NCI-H524 (cell line): ENCODE measurements at places on chromosomes 16 and 17.
A peak's percentile ranks its signal among the peaks of the same experiment; 100 is the strongest.

DNA sequence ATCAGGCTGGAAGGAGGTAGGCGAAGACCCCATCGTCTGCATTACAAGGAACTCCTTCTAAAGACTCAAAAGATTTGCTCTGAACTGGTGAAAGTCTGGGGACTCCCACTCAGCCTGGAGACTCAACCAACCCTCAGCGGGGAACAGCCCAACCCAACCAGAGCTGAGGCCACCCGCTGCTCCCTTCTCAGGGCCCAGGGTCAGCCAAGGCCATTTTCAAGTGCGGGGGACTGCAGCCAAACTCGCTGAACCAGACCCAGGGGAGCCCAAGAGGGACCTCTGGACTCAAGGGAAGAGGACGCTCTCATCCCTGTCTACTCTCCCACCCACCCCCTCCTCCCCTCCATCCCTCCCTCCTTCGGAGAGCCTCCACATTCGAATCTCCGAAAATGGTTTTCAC lies 24.1 kb downstream of the XYLT1 start:
- DNase-seq: no peak

DNA sequence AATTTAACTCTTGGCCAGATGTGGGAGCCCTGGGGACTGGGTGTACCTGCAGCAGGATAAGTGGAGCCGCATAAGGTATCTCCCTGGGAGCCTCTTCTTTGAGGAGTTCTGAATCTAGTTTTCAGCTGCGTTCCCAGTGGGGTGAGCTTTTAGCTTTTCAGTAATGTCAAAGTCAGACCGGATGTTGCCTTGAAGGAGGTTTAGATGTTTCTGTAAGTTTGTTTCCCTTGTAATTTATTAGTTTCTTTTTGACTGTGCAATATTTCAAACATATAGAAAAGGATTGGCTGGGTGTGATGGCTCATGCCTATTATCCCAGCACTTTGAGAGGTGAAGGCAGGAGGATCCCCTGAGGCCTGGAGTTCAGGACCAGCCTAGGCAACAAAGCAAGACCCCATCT lies 98.6 kb upstream of the EEF2KMT start:
- DNase-seq: no peak

- peak; percentile 67 for DNase-seq
Observed at GRCh38 chr17:58242171-58242784, 3.9 kb downstream of the LPO start.

DNA sequence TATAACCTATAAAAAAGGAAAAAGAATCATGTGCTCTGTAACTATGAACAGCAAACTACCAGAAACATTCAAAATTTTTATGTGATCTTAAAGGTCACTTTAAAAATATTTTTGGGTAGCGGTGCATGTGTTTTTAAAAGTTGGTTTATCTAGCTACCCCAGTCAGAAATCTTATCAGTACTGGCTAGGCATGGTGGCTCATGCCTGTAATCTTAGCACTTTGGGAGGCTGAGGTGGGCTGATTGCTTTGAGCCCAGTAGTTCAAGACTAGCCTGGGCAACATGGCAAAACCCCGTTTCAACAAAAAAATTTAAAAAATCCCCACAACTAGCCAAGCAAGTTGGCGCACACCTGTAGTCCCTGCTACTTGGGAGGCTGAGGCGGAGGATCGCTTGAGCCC lies 3.7 kb downstream of the CAPNS2 start:
- DNase-seq: no peak

- DNase-seq: peak; percentile 70
Observed at GRCh38 chr17:64420143-64420670, 28.7 kb upstream of the MILR1 start.

GRCh38 chr17:32909787-32910369 lies 18.1 kb upstream of the TMEM98 start:
- peak; percentile 36 for DNase-seq

GRCh38 chr17:74467221-74467951 lies 952 bp downstream of the CD300A start:
- DNase-seq: no peak

- DNase-seq: no peak
Observed at GRCh38 chr16:82735186-82735585, 108.4 kb downstream of the CDH13 start.

DNA sequence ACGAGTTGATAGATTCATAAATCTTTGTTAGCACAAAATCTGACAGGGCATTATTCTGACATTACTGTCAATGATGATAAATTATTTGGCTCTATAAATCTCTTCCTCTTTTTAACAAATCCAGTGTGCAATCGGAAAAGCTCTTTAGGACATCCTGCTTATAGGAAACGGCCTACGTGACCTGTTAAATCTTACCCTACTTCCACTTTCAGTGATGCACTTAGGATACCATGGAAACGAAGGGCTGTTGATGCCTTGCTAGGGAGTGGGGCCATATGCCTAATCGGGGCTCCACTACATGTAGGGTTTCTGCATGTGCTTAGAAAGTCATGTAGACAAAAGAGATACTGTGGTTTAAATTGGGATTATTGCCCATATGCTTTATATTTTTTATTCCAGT lies 27.2 kb downstream of the ZNF594 start:
- DNase-seq: peak; percentile 49

- peak; percentile 56 for DNase-seq
Observed at GRCh38 chr17:64773836-64774761, 112.0 kb upstream of the SMURF2 start.

DNA sequence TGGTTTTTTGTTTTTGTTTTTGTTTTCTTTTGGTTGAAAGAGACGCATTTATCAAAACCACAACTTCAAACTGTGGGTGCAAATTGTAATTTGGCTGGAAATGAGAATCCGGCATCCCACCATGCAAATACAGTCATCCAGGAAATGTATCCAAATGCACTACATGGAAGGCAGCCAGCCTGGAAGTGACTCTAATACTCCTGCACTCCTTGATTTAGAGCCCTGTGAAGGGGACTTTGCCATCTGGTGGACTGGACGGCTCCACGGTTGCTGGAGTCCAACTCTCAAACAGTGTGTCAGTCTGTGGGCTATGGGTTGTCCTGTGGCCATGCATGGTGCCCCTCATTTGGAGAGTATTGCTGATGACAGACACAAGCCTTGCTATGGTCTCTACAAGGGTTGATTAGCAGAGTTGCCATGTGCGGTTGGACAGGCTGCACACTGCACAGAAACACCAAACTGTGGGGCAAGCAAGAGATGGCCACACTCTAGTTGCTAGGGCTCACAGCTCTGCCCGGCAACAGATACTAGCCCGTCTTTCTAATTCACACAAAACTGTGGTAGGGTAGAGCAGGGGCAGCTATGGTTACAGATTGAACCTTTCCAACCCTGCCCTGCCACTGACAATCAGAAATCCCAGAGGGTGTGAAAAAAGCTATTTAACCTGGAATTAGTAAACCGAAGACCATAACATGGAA lies 62.4 kb downstream of the VAT1L start:
- peak; percentile 32 for DNase-seq

GRCh38 chr17:6521586-6521985 lies 34.8 kb downstream of the PITPNM3 start:
- no peak for DNase-seq

DNA sequence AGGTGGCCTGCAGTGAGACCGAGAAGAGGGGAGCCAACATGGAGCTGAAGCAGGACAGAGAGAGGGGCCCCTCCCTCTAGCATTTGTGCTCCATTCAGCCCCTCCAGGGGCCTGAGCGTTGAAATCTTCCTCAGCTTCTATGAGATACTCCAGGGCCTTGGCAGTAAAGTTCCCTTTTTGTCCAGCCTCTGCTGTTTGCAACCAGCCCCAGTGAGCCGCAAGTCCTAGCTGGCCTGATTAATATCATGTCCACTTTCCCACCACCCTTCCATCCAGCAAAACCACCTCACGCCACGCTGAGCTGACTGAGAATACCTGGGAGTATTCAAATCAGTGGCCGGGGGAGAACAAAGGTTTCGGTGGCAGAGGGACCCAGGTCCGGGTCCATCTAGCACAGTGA lies 11.7 kb upstream of the RPH3AL start:
- no peak for DNase-seq

- no peak for DNase-seq
Observed at GRCh38 chr17:82302568-82302963, 14.8 kb downstream of the CD7 start.

DNA sequence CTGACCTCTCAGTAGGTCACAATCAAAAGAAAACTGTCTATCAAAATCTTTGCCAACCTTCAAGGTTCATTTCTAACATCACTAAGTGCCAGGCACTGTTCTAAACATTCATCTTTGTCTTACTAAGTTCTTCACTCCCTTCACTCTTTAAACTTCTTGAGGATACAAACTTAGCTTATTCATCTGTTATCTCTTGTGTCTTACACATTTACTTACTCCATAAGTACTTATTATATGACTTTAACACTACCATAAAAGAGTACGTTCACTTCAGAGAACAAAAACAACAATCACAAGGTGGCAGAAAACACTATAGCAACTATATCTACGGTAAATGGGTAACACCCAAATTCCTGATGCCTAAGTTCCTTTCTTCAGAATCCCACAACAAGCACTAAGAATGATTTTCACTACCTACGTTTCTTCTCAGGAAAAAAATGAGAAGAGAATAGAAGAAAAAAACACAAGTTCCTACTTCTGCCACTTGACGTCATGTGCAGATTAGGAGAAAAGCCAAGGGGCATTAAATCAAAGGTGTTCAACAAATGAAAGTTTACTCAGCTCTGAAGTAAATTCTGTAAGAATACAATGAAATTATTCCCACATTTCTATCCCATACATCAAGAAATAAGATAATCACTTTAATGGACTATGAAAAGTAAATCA lies 29.2 kb downstream of the KANSL1 start:
- DNase-seq: no peak

DNA sequence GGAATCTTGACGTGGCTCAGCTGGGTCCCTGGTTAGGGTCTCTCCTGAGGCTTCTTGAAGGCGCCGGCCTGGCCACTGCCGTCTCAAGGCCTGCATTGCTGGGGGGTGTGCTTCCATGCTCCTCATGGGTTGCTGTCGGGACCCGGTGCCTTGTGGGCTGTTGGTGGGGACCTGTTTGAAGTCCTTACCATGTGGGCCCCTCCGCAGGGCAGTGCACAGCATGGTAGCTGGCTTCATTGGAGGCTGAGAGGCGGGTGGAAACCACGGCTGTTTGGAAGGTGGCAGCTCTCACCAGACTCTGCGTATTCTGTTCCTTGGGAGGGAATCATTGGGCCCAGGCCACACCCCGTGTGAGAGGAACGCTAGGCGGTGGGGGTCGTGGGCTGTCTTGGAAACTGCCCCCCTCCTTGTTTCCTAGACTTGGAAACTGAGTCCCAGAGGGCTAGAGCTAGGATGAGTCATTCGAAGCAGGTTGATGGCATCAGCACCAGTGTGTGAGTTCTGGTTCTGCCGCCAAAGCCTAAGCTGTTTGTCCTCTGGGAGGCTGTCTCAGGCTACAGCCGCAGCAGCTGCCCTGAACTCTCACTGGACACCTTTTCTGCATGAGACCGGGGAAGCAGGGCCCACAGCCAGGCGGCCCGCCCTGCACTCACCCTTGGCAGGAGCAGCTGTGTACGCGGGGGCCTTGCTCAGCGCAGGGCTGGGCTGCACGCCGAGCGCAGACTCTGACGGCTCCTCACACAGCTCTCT lies 35.2 kb downstream of the ZNF750 start:
- no peak for DNase-seq

DNA sequence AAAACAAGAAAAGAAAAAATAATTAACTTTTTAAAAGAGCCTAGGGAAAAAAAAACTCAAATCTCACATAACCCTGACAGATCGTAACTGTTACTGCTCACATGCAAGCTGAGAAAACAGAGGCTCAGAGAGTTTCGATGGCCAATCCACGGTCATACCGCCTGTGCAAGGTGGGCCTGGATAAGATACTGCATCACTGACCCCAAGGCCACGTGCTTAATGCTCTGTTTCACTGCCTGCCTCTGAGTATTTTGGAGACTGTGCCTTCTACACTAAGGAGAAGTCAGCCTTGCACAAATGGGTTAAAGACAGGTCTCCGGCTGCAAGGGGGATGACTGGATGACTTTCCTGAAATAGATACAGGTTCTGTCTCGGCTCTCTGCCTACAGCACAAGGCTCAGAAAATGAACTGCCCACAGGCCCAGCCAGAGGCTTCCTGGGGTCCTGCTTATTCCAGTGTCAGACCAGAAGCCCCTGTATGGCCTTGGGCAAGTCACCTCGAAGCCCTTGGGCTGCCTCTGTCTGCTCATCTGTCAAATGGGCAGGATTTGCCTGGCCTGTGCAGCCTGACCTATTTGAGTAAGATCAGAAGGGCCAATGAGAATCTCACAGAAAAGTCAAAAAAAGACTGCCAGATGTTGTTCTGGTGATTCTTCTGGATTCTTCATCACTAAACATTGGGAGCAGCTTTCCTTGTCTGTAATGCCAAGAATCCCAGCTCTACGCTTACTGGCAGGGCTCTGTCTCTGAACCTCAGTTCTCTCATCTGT lies 25.8 kb downstream of the CNGB1 start:
- DNase-seq: no peak

GRCh38 chr16:23257682-23258081 lies 44.4 kb upstream of the SCNN1B start:
- DNase-seq: no peak

GRCh38 chr16:13426736-13427135 lies 493.2 kb upstream of the ERCC4 start:
- no peak for DNase-seq

GRCh38 chr17:11589716-11590115 lies 8.6 kb upstream of the DNAH9 start:
- no peak for DNase-seq

DNA sequence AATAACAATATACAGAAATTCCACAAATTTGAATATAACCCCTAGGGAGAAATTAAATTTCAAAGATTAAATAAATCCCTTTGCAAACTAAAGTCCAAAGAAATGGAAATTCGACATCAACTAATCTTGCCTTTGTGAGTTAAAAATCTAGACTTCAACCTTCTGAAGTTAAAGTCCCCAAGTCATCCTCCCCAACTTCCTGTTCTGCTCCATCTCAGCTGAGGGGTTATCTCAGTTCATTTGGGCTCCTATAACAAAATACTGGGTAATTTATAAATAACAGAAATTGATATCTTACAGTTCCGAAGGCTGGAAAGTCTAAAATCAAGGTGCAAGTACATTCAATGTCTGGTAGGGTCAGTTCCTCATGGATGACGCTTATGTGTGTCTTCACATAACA lies 22.8 kb upstream of the KDM6B start:
- no peak for DNase-seq

DNA sequence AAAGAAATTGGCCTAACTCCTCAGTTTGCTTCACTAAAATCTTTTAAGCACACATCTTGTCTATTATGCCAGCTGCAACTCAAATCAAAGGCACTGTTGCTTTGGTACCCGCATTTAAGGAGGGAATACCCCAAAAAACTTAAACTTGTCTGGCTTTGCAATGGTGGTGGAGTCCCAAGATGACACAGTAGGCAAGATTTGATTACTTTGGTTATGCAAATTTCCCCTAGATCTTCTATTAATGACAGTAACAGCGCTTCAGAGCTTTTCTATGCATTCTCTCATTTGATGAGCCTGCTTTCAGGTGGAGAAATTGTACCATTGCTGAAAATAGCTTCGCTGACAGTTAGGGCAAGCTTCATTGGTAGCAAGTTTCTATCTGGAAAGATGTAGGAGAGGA lies 27.2 kb downstream of the WWOX start:
- DNase-seq: no peak
